ENCODE measurements at places on chromosomes 11 and 22.

DNA sequence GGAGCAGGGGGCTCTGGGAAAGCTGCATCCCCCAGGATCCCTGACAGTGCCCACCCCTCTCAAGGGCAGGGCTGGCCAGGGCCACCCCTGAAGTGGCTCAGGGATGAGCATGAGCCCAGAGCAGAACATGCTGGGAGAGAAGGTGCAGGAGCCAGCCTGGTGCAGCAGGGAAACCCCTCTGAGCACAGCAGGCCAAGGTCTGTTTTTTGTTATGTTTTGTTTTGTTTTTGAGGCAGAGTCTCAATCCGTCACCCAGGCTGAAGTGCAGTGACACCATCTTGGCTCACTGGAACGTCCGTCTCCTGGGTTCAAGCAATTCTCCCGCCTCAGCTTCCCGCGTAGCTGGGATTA, 792 bp upstream of the SBF1 start:
- DNase-seq, result no peak

DNA sequence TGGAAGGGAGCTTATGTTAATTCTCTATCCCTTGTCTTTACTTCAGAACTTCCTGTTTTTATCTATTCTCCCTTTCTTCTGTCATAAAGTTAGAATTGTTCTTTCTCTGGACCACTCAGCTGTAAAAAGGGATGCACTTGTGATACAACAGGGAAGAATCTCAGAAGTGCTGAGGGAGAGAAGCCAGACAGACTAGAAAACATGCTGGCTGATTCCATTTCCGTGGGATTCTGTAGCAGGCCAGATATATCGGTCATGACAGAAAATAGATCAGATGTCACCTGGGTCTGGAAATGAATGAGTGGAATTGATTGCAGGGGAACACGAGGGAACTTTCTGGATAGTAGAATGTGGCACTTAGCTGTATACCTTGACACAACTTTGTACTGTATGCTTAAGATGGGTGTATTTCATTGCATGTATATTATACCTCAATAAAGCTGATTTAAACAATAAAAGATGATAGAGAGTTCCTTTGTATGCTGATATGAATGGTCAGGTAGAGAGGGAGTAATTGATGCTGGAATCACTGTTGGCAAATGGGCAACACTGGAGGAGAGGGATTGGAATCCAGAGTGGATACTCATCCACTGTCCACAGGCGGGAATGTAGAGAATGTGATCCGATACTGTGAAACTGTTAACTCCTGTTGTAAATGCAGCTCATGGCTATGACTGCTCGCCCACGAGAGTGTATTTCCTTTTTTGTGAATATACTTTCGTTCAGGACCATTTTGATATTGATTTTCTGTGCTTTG, 59.6 kb downstream of the ATXN10 start:
- DNase-seq, result no peak

DNA sequence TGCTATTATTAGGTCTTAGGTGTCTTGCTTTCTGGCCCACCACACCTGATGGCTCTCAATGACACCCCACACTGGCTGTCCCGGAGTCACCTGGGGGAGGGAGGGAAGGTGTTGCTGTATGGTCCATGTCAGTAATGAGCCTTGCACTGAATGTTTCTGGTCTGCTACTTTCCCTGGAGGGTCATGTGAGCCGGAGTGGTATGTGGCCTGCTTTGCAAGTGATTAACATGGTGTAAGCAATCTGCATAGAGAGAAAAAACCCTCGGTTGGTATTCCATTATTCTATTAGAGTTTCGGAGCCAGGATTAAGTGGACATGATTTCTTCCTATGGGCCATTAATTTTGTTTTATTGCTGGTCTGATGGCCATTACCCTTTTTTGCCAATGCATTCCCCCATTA, 63.9 kb downstream of the PKNOX2 start:
- DNase-seq, result no peak

- DNase-seq, result no peak
These were observed 2.7 kb upstream of the CLMP start for GRCh38 chr11:123197711-123198110.

GRCh38 chr11:39741066-39741465, 1718.4 kb downstream of the LRRC4C start:
- DNase-seq, result no peak

GRCh38 chr22:42632096-42632495, 8.3 kb downstream of the ATP5MGL start:
- DNase-seq, result no peak

- DNase-seq, result no peak
These were observed 361 bp downstream of the SRPRA start for GRCh38 chr11:126268361-126268707.

DNA sequence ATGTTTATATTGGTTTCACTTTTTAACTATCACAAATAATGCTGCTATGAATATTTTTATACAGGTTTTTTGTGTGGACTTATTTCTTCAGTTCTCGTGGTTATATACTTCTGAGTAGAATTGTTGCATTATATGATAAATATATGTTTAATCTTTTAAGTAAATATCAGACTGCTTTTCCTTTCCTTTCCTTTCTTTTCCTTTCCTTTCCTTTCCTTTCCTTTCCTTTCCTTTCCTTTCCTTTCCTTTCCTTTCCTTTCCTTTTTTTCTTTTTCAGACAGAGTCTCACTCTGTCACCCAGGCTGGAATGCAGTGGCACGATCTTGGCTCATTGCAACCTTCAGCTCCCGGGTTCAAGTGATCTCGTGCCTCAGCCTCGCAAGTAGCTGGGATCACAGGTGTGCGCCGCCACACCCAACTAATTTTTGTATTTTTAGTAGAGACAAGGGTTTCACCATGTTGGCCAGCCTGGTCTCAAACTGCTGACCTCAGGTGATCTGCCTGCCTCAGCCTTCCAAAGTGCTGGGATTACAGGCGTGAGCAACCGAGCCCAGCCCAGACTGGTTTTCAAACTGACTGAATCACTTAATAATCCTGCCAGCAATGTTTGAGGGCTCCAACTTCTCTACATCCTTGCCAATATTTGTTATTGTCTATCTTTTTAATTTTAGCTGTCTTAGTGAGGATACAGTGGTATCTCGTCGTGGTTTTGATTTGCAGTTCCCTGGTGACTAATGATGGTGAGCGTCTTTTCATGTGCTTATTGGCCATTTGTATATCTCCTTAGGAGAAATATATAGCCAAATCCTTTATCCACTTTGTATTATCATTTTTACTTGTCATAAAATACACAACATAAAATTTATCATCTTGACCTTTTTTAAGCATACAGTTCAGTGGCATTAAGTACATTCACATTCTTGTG, 21.9 kb downstream of the HTR3B start:
- DNase-seq, result no peak

DNA sequence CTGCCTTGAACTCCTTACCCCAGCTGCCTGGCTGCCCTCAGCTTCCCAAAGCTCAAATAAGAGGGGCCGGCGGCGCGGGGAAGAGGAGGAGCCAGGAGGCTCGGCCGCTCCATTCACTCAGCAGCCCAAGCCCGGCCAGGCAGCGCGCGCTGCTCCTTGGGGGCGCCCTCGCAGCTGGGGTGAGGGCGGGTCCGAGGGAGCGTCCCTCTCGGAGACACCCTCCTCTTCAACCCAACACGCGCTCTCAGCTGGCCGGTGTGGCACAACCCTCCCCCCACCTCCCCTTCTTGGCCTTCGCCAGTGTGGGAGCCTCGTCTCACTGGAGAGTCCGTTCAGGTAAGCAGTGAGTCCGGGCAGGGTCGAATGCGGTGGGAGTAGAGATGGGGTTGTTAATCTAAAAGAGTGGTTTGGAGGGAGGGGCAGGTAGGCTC, at the start of gene WT1:
TSS of gene WT1 (minus strand) at position 29 of the 431 bp plus-strand sequence.
- DNase-seq, result no peak

DNA sequence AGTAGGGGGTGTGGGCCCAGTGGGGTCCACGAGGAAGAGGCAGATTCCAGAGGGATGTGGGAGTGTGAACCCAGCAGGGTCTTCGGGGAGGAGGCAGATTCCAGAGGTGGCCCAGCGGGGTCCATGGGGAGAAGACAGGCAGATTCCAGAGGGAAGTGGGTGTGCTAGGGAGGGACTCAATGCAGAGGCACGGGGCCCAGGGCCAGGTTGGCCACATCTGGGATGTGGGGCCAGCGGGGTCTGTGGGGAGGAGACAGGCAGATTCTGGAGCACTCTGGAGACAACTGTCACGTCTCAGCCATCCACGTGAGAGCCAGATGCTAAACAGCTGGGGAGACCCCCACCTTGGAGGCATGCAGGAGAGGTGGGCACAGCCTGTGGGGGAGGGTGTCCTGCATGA, 582.6 kb downstream of the TBC1D22A start:
- no peak for DNase-seq

DNA sequence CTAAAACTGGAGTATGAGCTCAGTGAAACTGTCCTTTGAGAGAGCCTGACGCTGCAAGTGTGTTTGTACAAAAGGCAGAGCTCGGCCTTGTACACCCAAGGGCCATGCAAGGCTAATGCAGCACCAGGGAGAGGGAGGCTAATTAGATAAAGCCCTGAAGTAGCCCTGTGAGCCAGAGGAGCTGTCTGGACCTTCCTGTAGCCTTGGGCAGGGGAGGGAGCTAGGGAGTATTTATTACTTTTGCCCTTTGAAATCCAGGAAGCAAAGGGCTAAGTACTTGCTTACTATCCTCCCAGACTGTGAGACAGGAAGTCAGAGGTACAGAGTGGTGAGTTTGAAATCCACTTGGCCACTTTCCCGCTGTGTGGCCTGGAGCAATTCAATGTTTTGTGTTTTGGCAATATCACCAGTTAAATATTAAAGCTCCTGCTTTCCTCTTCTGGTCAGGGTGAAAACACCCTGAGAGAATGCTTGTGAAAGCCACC, 10.2 kb upstream of the LDHA start:
- no peak for DNase-seq

DNA sequence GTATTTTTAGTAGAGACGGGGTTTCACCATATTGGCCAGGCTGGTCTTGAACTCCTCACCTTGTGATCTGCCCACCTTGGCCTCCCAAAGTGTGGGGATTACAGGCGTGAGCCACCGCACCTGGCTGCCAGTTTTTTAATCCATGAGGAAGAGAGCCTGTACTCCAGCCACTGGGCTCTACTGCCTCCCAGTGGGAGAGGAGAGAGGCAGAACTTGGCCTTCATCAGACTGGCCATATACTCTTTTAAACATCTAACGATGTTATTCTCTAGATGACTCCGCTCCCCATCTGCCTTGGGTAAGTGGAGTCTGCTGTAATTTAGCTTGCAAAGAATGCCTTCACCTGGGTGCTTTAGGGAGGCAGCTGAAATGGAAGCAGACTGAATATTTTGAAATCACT, 34.6 kb downstream of the SLC6A5 start:
- DNase-seq, result no peak

DNA sequence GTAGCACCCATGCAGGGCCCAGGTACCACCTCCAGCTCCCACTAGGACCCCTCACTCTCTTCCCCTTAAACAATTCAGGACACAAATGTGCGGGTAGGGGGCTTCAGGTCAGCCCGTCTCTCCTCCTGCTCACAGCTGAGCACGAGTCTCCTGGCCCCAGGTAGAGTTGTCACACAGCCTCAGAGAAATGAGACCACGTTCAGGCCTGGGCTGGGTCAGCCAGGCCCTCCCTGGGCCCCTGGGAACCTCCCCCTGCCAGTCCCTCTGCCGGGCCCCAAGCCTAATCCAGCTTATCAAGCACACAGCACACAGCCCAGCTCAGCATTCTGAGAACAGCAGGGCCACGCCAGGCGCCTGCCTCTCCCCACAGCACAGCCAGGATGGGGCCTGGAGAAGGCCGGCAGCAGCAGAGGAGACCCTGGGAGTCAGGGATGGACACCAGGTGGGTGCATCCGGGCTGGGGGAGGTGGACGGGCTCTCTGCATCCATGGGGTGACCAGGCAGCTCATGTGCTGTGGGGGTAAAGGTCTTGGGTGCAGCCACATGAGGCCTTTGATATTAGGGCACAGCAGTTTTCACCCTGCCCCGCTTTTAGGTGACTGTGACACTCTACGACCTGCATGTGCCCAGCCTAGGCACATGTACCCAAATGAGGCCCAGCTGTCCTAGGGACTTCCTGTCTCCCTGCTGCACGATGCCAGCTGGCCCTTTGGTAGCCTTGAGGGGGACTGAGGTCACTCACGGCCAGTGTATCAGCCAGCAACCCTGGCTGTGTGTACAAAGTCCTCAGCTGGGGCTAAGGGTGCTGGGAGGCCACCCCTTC, 87.0 kb downstream of the MORC2 start:
- no peak for DNase-seq

- no peak for DNase-seq
These were observed 203.1 kb upstream of the CADM1 start for GRCh38 chr11:115707180-115707905.

GRCh38 chr11:61460474-61460881, 30.6 kb downstream of the SDHAF2 start:
- no peak for DNase-seq

- no peak for DNase-seq
These were observed 1059.4 kb upstream of the CCDC90B start for GRCh38 chr11:84345597-84345996.

DNA sequence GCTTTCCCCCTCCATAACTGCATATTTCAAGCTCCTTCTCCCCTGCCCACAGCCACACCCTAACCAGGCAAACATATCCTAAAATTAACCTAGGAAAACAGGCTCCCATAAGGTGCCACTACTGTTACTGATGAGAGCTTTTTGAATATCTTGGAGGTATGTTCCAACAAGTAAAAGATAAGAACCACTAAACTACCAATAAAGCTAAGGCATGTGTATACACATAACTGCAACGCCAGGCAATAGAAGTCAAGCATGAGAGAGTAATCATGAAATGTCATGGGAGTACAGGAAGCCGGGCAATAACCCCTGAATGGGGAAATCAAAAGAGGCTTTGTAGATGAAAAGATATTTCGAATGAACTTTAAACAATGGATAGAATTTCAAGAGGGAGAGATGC, 9.3 kb downstream of the MMP13 start:
- no peak for DNase-seq

DNA sequence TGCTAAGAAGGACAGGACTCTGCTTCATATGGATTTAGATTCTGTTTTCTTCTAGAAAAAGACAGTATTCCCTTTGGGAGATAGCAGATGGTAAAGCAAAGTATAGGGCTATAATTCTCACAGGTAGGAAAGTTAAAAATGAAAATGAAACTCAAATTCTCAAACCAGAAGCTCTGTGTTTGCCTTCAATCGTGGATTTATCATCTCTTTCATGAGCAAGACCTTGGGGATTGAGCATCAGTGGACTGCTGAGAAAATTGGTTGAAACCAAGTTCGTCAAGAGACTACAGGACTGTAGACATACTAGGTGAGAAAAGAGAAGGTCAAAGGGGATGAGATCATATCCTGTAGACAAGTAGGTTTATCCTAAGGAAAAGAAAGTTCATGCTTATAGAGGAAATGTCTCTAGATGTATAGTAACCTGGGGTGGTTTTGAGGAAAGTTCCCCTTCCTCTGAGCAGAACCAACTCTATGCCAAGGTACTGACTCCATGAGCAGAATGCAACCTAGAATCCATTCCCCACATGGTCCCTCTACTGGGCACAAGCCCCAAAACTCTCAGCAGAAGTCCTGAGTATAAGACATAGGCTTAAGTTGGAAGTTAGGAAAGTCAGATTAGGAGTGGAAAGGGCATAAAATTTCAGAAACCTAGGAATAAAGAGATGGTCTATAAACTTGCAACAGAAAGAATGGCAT, 46.5 kb downstream of the SLC5A12 start:
- DNase-seq, result no peak
